Cerebellum (tissue), 4 donors: ENCODE measurements at places on chromosomes 7 and 10.

DNA sequence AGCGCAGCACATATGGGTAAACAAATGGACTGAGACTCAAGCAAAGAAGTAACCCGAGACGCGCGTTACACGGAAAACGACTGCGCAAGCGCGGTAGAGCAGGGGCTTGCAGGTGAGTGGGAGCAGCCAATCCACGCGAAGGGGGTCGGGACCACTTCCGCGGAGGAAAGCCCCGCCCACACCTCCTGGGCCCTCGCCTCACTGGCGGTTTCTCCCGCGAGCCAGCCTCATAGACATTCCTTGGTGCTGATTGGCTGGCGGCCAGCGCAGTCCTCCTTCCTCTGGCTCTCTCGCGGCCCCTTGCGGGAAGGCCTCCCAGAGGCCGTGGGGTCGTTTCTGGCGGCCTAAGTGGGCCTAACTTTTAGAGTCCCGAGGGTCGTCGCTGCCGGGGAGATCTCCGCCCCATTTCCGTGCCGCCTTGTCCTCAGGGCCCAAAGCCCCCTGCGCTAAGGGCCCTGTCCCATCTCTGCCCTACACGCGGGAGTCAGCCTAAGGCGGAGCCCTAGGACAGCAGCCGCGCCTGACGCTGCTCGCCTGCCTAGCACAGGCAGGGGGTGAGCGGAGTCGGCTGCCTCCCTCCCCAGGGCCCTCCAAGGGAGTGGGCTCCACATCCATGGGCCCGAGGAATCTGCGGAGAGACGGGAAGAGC is 9.1 kb upstream of the FXYD4 start:
- peak; percentile 91 for DNase-seq

DNA sequence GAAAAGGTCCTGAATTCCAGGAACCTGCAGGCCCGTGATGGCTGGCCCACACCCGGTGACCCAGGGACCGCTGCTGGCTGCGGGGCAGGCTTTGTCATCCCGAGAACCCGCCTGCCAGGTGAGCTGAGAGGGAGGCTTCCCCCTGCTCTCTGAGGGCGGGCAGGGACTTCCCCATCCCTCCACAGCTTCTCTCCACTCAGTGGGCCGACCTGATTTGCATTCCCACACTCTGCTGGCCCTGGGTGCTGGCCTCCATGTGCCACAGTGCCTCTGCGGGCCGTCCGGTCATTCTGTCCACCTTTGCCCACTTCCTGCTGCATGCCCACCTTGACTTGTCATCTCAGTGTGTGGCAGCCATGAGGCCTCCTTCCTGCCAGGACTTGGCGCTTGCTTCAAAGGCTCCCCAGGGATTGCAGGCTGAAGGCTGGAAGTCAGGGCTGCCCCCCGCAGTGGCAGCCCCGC is 35.3 kb downstream of the PALD1 start:
- DNase-seq, result no peak

- no peak for DNase-seq
Measured at GRCh38 chr10:6396652-6397051, 183.4 kb downstream of the PRKCQ start.

- DNase-seq, result no peak
Measured at GRCh38 chr10:129703287-129704137, 236.5 kb downstream of the MGMT start.

DNA sequence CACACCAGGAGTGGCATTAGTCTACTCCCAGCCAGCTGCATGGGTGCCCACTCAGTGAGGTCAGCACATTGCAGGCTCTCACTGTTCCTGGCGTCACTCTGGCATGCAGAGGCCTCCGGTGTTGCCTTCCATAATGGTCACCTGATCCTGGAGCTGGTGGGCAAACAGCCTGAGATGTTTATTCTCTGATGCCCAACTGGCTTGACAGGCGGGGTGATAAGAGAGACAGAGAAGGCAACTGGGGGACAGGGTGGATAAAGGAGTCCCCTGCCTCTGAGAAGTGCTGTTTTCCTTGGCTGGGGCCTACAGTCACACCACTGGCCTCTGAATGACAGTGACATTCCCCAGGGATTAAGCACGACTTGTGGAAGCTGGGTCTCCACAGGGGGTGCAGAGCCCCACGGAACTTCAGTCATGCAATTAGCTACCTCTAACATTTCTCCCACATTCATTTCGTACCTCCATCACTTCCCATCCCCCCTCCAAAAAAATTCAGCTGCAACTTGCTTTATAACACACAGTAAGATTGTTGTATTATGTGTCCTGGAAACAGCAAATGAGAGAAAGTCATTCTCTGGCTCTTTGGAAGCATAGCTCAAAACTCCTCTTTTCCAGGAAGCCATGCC is 7.1 kb upstream of the RBM20 start:
- no peak for DNase-seq

GRCh38 chr10:57785068-57785467 is 482.6 kb downstream of the IPMK start:
- DNase-seq, result no peak

GRCh38 chr10:80829562-80829961 is 291.9 kb downstream of the SH2D4B start:
- DNase-seq, result no peak

DNA sequence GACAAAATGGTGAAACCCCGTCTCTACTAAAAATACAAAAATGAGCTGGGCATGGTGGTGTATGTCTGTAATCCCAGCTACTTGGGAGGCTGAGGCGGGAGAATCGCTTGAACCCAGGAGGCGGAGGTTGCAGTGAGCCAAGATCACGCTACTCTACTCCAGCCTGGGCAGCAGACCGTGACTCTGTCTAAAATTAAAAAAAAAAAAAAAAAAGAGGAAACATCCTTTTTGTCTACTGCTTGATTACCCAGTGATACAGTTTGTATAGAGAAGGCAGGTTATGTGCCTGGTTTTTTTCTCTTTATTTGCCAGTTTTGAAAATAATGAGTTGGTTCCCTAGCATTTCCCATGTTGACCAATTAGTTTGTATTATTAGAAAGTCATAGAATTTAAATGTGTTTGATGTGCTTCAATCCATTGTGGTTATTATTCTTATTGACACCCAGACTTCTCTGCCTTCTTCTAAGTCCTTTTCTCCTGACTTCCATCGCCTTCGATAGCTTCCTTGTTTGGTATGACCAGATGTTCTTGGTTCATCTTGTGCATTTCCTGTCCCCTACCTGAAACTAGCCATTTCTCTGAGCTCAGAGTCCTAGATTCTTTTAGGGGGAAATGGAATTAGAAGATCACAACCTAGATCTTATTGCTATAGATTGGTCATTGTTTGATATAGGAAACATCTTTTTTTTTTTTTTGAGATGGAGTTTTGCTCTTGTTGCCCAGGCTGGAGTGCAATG is 43.2 kb downstream of the VKORC1L1 start:
- DNase-seq, result no peak

GRCh38 chr10:86665868-86666267 is 2.4 kb upstream of the LDB3 start:
- no peak for DNase-seq

DNA sequence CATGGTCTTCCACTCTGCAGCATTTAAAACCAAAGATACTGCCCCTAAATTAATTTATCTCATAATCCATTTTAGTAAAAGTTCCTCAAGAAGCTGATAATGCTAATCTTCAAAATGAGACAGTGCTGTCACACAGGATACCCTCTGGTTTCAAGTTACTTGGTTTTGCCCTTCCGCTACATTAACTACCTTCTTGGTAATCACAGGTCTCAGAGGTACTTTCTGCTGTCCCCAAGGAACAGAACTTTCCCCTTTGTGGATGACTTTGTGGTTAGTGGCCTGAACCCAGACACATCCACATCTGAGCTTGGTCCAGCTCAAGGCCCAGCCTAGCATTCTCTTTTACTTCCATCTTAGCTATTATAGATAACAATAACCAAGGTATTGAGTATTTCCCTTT is 88.8 kb upstream of the TMEM26 start:
- DNase-seq, result no peak

GRCh38 chr10:88291289-88292184 is 291.6 kb downstream of the RNLS start:
- no peak for DNase-seq
